Stimulated activated CD4-positive, alpha-beta T cell treated with anti-CD3 and anti-CD28 coated beads, TNF-alpha, amount 100 ng/mL, for 24 hours (primary cell): ENCODE measurements at places on chromosomes 11 and 22.

DNA sequence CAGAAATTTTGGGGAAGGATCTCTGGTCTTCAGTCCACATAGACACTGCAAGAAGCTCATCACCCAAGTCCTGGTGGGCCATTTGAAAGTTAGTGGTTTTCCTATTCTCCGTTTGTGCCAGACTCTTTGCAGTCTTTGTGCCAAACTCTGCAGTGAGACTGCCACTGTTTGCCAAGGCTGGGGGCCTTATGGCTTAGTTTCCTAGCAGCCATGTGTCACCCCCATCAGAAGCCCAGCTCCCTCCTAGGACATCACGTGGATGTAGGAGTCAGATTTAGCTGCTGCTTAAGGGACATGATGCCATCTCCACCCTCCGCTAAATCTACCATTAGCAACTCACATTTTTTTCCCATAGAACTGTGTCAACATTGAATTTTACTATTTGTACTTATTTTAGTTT, 220.0 kb downstream of the C11orf91 start:
- DNase-seq, result no peak

GRCh38 chr22:24685531-24686190, 82.7 kb downstream of the GGT1 start:
- no peak for DNase-seq

- DNase-seq, result no peak
These were observed 168.8 kb downstream of the C11orf87 start for GRCh38 chr11:109590782-109591181.

DNA sequence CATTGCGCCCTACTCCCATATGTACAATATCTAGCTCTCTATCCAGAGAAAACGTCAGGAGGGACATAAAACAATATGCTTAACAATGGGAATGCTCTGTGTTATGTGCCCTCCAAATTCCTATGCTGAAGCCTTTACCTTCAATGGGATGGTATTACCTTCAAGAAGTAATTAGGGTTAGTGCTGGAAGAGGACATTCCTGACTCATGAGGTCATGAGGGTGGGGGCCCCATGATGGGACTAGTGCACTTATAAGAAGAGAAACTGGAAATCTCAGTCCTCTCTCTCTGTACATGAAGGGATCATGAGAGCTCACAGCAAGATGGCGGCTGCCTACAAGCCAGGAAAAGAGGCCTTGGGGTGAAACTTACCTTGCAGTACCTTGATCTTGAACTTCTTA, 20.3 kb downstream of the MMP20 start:
- DNase-seq, result no peak

- no peak for DNase-seq
These were observed 363.5 kb downstream of the BUD13 start for GRCh38 chr11:116409238-116409637.

- no peak for DNase-seq
These were observed 14.2 kb downstream of the ATM start for GRCh38 chr11:108237058-108237481.

DNA sequence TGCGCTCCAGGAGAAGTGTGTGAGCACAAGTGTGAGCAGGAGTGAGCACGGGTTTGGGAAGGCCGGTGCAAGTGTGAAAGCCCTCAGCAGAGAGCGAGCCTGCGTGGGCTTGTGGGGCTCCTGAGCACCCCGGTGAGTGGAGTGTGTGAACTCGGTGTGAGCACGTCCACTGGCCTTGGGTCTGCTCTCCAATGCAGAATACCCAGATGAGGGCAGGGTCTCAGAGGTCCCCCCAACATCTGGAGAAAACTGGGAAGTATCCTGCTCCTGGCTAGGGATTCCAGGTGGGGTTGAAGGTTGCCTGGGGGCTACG, 1.2 kb downstream of the ESRRA start:
- DNase-seq, result no peak

- no peak for DNase-seq
These were observed 85.0 kb upstream of the SC5D start for GRCh38 chr11:121207485-121208115.

GRCh38 chr11:75598264-75598663, 36.2 kb downstream of the SERPINH1 start:
- no peak for DNase-seq

DNA sequence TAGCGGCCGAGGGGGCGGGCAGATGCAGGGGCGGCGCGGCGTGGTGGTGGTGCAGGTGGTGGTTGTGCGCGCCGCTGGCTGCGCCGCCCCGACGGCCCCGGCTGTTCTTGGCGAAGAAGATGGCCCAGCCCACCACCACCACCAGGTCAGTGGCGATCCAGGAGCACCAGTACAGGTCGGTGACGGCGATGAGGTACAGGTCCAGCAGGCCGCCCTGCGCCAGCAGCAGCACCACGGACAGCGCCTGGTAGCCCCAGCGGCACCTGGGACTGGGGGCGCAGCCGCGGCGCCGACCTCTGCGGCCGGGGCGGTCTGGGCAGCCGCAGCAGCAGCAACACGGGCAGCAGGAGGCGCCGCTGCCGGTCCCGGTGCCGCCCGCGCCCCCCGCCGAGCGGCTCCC, 879 bp downstream of the TMEM121B start:
- no peak for DNase-seq

DNA sequence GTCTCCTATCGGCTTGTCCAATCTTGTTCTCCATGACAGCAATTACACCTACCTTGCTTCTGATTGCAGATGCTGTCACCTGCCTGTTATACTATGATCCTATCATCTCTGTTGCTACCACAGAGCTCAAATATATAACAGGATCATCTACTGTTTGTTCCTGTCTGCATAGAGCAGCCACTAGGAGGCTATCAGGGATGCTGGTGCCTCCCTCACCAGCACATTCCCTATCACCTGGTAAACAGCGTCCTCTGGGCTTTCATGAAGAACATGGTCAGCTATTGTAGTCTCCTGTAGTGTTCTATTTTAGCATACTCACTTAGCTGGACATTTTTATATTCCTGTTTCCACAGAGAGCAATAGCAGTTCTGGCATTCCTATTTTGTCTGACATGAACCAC, 87.8 kb upstream of the FAT3 start:
- DNase-seq, result no peak

DNA sequence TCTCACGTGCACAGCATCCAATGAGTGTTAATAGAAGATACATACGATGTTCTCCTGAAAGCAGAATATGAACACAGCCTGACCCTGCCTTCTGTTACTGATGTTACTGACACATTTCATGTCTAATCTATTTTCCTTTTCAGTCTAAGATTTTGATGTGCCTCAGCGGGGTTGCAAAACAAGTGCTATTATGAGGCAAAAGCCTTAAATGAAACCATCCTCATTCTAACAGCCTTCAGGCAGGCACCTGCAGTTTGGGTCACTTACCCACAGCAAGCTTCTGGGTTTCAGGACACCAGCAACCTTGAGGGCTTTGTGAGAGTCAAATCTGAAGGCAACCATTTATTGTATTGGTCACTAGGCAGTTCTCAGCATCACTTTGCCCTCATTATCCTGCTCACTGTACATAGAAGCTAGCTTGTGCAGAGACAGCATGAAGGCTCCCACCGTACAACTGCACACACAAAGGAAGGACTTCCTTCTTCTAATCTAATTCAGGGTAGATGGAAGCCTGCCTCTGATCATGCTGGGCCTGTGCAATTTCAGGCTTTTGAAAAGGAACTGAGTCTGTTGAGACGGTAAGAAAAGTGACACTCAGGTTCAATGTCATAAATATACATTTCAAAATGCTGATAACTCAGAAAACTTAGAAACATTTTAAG, 183.2 kb upstream of the PITPNB start:
- DNase-seq, result no peak

DNA sequence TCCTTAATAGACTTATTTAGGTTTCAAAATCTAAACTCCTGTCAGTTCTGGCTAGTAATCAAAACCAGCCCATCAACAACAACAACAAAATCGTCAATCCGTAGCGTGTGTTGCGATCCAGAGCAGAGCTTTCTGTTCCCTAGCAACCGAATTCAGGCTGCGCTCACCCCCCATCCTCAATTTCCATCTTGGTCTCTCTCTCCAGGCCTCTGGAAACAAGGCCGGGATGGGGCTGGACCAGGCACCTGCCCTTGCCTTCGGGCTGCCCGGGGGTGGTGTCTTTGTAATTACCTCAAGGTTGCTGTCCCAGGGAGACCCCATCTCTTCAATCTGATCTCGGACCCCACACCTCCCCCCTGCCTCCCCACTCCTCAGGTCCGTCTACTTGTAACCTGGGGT, 1341.5 kb downstream of the BRD1 start:
- no peak for DNase-seq

- DNase-seq, result no peak
These were observed 25.1 kb upstream of the GUCY1A2 start for GRCh38 chr11:107043242-107044006.

DNA sequence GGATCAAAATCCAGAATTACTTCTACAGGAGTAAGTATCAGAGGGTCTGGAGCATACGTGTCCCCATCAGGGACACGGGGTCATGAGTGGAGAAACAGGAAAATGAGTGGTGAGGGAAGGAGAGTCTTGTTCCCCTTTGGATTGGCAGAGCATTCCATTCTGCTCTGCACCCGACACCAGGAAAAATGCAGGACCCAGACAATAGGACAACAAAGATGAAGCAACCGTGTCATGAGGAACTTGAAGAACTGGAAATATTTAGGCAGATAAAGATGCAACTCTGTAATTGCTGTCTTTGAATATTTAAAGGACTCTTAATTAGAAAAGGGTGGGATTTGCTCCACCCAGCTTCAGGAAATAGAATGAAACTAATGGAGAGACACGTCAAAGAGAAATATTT, 89.0 kb upstream of the BLID start:
- no peak for DNase-seq

GRCh38 chr11:36822829-36823228, 224.8 kb upstream of the RAG2 start:
- DNase-seq, result no peak

GRCh38 chr11:29679996-29680395, 336.8 kb downstream of the KCNA4 start:
- DNase-seq, result no peak

DNA sequence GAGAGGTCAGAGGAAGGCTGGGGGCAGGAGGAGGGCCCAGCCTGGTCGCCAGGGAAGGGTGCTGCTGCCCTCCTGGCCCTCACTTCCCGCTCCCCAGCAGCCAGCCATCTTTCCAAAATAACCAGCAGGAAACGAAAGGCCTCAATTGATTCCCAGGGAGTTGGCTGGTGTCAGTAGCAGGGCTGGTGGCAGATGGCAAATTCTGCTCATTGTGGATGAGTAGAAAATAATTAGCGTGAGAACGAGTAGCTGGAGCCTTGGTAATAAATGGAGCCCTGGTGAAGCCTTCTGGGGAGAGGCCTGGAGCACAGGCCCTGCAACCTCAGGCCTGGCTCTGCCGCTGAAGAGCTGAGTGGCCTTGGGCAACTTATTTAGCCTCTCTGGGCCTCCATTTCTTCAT, 31.3 kb downstream of the DAGLA start:
- no peak for DNase-seq

GRCh38 chr11:75768112-75768908, at the start of gene DGAT2:
Gene DGAT2 (plus strand): TSS chr11:75768778. CDS start chr11:75768992, 214 bp downstream.
- DNase-seq, result peak; percentile 55
